ENCODE measurements at places on chromosomes 7 and 10. TPM values are rescaled to one million over a fixed set of nuclear protein-coding genes. Genes with fewer than 3 reads are reported as not detected.

DNA sequence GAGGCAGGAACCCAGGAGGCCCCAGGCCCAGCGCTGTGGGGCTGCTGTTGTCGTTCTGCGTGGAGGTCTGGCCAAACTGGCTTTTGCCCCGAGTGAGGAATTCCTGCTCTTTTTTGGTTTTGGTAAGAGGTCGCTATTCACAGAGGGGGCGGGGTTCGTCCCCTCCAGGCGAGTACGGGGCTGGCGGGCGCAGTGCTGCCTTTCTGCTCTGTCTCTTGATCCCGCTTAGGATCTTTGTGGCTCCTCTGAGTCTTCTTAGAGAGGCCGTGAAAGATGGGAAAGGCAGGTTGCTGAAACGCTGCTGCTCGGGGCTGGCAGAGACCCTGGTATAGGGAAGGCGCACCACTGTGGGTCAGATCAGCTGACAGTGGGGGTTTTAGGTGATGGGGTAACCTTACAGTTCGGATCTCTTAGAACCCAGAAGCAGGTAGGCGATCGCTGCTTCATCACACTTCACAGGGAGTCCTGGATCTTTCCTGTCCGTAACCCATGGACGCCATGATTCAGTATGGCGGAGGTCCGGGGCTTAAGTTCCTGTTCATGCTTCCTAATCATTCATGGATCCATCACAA, 136.7 kb downstream of the KIF20B start:
- DNase-seq, result no peak

GRCh38 chr7:30899066-30899465, 12.6 kb upstream of the AQP1 start:
- no peak for DNase-seq

DNA sequence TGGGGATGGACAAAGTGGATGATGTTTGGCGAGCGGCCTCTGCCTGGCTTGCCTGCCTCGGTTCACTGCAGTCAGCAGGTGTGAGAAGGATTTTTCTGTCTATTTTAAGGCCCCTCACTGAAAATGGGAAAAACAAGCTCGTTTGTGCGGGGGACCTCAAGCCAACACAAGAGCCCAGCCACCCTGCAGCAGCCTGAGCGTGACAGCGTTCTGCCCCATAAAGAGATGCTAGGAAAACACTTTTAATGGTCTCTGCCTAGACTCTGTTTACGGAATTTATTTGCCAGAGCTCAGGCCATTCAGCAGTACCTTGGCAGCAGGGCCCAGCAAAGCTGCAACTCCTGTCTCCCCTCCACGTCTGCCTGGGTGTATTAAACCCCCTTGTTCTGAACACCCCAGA, 131.7 kb downstream of the GRK5 start:
- DNase-seq, result no peak

- DNase-seq, result no peak
Measured at GRCh38 chr10:16545116-16545736, 23.5 kb upstream of the C1QL3 start.

DNA sequence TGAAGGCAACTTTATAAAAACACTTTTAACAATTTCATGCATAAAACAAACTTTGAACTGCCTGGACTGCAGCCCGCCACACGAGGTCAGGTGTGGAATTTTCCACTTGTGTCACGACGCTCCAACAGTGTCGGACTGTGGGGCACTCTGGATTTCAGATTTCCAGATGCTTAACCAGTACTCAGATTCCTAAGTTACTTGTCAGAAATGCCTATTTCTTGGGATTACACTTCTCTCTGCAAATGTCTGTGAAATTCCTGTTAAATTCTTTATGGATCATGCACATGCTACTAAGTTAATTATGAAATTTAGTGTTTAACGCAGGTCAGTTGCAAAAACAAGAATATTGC, 473 bp upstream of the GPER1 start:
- no peak for DNase-seq

Gene HGF
- total RNA-seq, result 2.5 TPM

DNA sequence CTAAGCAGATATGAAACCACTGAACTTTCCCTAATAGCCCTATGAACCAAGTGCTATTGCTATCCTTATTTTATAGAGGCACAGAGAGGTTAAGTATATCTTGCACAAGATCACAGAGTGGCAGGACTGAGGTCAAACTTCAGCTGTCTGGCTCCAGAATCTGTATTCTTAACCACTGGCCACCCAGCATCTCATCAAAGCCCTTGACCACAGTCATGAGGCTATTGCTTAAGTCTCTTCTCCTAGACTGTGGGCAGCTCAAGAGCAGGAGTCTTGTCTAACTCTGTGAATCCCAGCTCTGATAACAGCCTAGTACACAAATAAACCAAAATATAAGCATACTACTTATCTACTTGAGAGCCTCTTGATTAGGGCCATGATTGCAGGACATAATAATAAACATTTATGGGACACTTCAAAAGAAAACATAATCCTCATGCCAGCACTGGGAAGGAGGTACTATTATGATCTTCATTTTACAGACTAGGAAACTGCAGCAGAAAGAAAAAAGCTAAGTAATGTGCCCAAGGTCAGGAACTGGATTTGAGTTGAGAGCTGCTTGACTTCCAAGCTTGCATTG, 22.4 kb upstream of the SMC3 start:
- DNase-seq, result no peak

Gene SPDYE8
- total RNA-seq, result not detected

GRCh38 chr10:114374053-114374791, 30.1 kb downstream of the AFAP1L2 start:
- peak; percentile 73 for DNase-seq

DNA sequence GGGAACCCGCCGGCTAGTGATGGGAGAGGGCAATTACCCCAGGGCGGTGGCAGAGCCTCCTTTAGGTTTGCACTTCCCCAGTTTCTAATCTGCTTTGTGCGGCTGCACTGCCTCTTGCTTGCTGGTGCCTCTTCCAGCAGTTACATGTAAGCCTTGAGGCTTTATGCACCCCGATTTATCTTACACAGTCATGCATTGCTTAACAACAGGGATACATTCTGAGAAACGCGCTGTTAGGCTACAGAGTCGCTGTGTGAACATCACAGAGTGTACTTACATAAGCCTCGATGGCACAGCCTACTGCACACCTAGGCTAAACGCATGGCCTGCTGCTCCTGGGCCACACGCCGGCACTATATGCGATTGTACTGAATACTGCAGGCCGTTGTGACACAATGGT, 155.6 kb upstream of the MKI67 start:
- no peak for DNase-seq

Data from heart right ventricle (tissue), 16 donors.